ENCODE measurements at places on chromosomes 2 and 18.

DNA sequence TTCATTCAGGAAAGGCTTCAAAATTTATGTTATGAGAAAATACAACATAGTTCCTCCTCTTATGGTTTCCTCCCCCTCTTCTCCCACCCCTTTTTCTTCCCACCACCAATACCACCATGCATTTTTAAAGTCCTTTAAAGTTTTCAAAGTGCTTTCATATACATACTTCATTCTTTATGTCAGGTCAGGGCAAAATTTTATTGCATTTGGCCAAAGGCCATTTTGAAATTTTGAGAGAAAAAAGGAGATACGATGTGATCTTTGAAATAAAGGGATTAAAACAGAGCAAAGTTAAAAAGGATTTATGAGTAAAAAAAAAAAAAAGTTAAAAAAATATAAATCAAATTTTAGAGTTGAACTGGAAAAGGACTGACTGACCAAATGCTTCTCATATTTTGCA, 792.5 kb upstream of the FANCL start:
- no peak for DNase-seq

- DNase-seq = no peak
These were observed 48.7 kb downstream of the FMNL2 start for GRCh38 chr2:152383702-152384101.

GRCh38 chr2:170766693-170767092, 3.5 kb upstream of the ERICH2 start:
- no peak for DNase-seq

- no peak for DNase-seq
These were observed 217.1 kb upstream of the PID1 start for GRCh38 chr2:229488232-229488631.

DNA sequence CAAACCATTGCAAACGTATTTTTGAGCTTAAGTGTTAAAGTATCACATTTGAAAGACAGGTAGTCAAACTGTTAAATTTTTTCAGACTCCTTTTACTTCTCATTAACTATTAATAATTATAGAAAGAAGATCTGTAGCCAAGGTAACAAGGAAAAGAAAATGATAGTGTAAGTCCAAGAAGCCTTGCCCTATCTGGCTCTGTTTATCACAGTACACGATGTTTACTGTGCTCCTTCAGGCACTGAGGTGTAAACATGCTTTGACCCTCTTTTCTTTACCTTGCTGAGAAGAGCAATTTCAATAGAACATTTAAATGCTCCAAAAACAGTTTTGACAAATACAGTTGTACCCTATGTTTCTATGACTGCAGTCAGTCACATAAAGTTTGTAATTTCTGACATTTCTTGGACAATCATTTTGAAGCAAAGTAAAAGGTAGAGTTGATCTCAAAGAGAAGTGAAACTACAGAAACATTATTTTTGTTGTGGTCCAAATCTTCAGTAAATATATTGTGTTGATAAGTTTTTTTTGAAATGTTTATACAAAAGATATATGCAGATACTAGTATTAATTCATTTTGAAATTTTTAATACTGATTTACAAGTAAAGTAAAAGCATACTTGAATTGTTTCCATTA, 152.6 kb upstream of the KYNU start:
- no peak for DNase-seq

Measured in GM19239 (cell line).